Left lung (tissue), 14 donors: ENCODE measurements at places on chromosomes 3 and 15. TPM values are rescaled to one million over a fixed set of nuclear protein-coding genes. Genes with fewer than 3 reads are reported as not detected.

DNA sequence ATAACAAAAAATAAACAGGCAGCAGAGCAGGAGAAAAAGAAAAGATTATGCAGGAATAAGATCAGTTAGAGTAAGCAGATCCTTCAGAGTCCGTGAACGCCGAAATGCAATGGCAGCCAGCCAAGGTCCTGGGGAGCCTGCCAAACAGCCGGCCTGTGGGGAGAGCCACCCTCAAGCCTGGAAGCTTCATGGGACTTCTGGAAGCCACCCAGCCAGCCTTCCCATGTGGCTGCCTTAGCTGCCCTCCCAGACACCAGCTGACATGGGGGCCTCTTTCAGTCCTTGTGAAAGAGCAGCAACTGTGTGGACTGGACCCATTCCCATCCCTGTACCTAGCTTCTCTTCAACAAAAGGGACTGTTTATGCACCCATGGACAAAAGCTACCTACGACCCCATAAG is 64.9 kb upstream of the RAD18 start:
- peak; percentile 87 for DNase-seq

DNA sequence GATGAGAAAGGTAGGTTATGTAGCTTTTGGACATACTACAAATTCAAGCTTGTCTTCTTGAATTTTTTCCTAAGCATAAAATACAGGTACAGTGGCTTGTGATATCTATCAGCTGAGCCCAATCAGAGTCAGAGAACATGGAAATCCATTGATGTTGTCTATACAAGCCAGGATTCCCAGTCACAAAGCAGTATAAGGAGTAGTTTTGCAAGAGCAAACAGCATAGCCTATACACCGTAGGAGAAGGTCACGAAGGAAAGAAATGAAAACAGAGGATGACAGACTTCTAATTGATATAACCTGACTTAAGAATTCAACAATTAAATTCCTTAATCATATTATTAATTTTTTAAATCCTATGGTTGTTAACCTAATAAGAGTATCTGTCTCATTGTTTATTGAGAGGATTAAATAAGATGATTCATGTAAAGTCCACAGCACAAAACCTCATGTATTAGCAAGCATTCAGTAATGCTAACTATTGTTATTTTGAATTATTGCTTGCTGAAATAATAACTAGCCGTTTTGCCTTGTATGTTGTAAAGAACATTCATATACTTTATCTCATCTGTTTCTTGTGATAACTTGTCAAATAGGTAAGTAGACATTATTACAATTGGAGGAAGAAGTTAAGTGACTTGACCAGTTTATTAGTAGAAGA is 276.6 kb upstream of the ZPLD1 start:
- no peak for DNase-seq

AQP9 gene
- total RNA-seq: 22.1 TPM

DNA sequence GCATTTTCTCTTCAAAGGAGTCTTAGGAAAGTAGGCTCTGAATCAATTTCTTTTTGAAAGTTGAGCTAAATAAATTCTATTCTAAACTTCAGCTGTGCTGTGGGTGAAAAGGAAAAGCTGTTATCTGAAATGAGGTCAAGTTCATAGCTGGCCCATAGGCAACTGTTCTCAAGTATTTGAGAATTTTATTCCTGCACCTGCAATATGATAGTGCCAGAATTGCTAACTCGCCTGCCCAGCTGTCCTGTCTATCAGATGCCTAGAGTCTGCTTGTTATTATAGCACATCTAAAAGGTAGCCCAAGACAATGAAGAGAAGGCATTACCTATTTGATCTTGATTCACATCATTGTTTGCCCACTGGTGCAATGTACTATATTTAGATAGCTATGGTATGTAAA is 798.7 kb downstream of the DIPK2A start:
- DNase-seq: no peak

DNA sequence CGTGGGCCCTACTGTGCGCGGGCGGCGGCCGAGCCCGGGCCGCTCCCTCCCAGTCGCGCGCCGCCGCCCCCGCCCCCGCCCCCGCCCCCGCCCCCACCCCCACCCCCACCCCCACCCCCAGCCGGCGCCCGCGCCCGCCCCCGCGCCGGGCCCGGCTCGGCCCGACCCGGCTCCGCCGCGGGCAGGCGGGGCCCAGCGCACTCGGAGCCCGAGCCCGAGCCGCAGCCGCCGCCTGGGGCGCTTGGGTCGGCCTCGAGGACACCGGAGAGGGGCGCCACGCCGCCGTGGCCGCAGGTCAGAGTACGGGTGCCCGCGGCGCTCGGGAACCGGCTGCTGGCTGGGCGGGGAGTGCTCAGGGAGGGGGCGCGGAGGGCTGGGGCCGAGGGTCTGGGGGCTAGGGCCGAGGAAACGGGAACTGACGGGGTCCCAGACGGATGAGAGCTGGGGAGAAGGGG is 1.1 kb upstream of the PPARG start:
- DNase-seq: peak; percentile 56

STARD9 gene
- total RNA-seq: 10.9 TPM

FGF12 gene
- total RNA-seq: 3.6 TPM

- DNase-seq: no peak
Measured at GRCh38 chr3:196007744-196008335, 74.0 kb downstream of the TFRC start.

IL1RAP gene
- 21.3 TPM for total RNA-seq

DNA sequence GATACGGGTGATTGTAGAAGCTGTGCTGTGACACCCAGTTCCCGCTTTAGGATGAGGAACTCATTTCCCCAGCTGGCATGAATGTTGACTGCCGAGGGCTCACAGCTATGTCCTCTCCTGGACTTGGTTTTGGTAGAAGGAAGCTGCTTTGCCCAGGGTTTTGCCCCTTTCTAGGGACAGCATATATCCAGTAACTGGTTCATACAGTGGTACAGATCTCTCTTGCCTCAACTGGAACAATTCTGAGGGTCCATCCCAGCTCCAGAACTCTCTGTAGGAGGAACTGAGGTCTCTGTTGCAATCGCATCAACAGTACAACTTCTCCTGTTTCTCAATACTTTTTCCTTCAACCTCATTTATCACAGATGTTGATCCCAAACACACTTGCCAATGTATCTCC is 54.5 kb upstream of the FNDC3B start:
- DNase-seq: no peak

GOLGA8M gene
- 1.5 TPM for total RNA-seq

CP gene
- 5.8 TPM for total RNA-seq

DNA sequence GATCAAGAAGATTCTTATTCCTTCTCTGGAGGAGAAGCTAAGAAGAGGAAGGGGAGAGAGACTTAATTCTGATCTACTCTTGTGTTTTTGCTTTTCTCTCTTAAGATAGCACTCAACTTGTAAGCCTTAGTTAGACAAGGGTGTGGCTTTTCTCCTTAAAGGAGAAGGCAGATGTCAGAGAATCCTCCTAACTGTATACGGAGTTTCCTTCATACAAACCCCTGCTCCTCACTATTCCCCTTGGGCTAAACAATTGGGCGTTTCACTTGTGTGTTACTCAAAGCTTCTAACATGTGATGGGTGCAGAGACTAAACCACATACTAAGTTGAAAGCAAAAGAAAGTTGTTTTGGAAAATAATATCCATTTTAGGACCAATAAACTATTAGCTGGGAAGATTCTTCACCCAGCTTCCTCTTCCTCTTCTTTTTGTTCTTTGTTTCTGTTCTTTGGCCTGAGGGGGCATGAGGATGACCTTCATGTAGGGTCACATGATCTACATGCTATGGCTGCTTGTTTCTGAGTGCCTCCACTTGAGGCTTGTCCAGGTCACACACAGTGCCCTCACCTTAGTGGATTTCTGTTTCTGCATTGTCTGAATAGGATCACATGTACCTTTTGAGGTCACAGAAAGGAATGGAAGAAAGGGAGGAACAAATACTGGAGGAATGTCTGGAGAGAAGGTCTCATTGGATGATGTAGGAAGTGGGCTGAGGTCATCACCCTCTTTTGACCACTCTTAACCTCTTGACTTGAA is 14.6 kb downstream of the SPINK8 start:
- no peak for DNase-seq

GRCh38 chr15:46938169-46938568 is 779.1 kb upstream of the SEMA6D start:
- DNase-seq: no peak

GRCh38 chr15:45653702-45654424 is 19.0 kb downstream of the SQOR start:
- no peak for DNase-seq

TTC23 gene
- total RNA-seq: 19.4 TPM

CCR9 gene
- 0.12 TPM for total RNA-seq

KY gene
- total RNA-seq: 0.23 TPM

- DNase-seq: no peak
Measured at GRCh38 chr15:98765610-98766009, 117.3 kb downstream of the IGF1R start.

PLA2G4F gene
- 63.2 TPM for total RNA-seq

CILP gene
- total RNA-seq: 8.5 TPM

GRCh38 chr3:5014391-5014790 is 35.2 kb downstream of the BHLHE40 start:
- DNase-seq: no peak

PIERCE2 gene
- 3.9 TPM for total RNA-seq

DNA sequence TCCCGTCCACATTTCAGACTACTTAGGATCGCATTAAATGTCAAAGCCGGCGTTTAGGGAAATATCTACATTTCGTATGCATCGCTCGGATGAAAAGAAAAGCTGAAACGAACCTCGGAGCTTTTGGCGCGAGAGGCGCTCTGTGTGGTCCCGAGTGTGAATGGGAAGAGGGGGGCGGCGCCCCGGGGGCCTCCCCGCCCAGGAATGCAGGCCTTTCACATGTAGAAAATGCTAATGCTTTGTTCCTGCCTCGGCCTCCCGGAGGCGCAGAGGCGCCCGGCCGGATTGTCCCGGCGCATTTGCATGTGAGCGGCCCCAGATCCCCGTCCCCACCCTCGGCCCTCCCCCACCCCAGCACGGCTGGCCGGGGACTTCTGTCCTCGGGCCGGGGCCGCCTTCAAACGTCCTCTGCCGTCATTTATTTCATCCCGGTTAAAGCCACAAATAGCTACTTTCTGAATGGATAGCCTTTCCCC is 37.0 kb upstream of the TRIM71 start:
- DNase-seq: peak; percentile 89

DNA sequence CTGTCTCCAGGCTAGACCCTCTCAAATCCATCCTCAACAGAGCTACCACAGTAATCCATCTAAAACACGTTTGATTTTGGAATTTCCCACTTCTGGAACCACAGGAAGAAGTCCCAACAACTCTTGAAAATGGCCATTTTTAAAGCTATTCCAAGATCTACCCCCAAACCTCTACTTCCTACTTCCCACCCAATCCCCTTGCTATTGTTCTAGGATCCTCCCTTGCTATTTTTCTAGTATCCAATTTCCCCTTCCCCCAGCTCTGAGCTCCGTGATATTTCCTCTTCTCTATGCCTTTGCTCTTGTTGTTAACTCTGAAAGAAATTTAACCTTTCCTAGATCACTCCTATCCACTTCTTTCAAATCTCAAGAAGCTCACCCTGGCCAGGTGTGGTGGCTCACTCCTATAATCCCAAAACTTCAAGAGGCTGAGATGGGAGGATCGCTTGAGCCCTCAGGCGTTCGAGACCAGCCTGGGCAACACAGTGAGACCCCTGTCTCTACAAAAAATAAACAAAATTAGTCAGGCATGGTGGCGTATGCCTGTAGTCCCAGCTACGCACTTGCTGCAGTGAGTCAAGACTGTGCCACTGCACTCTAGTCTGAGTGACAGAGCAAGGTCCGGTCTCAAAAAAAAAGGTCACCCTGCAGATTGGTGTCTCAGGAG is 13.0 kb downstream of the UACA start:
- DNase-seq: no peak

- DNase-seq: no peak
Measured at GRCh38 chr15:65822316-65822715, 30.2 kb upstream of the DENND4A start.

PLA1A gene
- total RNA-seq: 10.6 TPM

GRCh38 chr3:31402117-31402516 is 130.6 kb upstream of the STT3B start:
- DNase-seq: no peak

LCTL gene
- not detected for total RNA-seq

GRCh38 chr3:34934660-34935059 is 704.7 kb upstream of the ARPP21 start:
- DNase-seq: no peak

GRCh38 chr3:125959317-125960065 is 9.5 kb upstream of the ROPN1B start:
- DNase-seq: no peak

DNA sequence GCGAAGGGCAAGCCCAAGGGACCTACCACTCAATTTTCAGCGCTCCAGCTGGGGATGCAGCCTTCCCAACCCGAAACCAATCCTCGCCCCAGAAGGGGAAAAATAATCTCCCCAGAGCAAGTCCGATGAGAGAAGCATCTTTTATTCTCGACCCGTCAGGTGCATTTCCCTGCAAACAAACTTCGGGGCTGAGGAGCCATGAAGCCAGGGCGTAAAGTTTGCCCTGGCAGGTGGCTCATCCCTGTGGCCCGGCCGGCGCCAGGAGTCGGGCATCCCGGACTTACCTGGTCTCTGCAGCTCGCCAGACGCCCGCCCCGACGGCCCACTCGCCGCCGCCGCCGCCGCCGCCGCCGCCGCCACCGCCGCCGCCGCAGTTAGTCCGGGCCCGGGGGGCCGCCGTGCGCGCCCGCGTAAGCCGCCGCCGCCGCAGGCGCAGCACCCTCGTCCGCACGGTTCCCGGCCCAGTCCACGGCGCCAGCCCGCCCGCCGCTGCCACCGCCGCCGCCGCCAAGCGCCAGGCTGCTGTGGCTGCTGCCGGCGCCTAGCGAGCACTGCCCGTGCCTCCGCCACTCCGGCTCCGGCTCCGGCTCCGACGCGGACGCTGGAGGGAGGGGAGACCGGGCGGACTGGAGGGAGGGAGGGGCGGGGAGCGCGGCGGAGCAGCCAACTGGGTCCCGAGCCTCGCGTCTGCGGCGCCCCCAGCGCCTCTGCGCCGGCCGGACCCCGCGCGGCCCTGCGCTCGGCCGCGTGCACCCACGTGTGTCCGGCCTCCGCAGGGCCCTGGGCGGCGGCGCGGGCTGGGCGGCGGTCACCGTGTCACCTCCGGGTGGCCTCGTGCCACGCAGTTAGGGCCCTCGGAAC is at the start of gene CNTN3:
Gene CNTN3 (minus strand): TSS at position 553 of the 861 bp plus-strand sequence. CDS start 93,547 bp downstream, outside the sequence.
- DNase-seq: peak; percentile 75

- DNase-seq: no peak
Measured at GRCh38 chr3:27714146-27714526, 8.0 kb downstream of the EOMES start.

GADL1 gene
- total RNA-seq: 0.10 TPM

CLDN11 gene
- total RNA-seq: 9.9 TPM

ARGFX gene
- not detected for total RNA-seq

DNA sequence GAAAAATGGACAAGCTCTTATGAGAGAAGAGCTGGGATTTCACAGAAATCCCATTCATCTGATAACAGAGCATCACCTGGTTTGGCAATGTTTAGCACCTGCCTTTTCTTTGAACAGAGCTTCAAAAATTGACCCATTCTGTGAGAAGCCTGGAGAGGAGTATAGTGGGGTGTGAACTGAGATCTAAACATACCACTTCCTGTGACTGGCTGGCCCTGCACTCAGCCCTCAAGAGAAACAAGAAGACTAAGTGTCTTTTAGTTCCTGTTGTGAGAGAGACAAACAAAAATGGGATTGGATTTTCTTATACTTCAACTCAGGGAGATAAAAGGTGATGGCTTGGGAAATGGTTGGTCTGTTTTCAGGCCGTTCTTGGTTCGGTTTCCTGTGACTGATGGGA is 1060.2 kb downstream of the ROBO1 start:
- no peak for DNase-seq

CCR1 gene
- total RNA-seq: 84.5 TPM

GRCh38 chr3:152269056-152269830 is 514 bp downstream of the MBNL1 start:
- peak; percentile 82 for DNase-seq
